ENCODE measurements at places on chromosomes 4 and X.

DNA sequence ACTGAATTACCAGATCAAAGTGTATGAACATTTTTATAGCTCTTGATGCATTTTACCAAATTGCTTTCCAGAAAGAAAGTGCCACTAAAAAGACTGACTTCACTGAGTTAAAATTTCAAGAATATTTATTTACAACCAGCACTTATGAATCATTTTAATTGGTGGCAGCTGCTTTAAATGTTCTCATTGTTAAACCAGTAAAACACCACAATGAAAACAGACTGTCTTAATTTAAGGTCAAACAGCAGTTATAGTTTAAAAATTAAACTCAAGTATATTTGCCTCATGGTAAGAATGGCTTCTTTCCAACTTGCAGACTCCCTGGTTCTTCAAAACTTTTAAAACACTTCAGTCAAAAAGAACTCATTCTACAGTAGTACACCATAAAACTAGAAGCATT, 36.9 kb downstream of the AMMECR1 start:
- DNase-seq: no peak

DNA sequence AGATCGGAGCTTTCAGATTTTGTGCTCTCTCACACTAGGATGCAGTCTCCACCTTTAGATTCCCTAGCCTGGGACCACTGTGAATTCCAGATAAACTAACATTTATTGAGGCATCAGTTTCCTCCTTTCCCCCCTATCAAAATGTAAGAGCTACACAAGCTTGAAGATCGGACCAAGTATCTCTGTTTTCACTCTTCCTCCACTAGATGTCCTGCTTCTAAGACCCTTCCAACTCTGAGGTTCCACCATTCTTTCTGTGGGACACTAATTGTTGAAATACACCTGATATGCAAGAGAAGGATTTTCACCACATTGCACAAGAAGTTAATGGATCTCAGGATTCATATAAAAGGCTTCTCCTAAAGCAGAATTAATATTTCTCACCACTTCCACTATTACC, 43.0 kb upstream of the PHOX2B start:
- no peak for DNase-seq

DNA sequence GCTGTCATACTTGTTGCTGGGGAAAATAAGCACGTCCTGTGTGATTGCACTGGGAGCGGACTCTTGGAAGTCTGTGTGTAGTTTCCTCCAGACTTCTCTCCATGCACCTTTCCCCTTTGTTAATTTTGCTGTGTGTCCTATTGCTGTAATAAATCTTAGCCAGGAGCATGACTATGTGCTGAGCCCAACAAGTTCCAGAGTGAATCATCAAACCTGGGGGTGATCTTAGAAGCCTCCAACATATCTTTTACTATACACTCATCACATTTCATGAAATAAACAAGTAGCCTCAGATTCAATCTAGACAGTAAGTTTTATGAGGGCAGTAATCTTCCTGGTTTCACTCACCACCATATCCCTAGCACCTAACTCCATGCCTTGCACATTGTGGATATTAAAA, 43.3 kb upstream of the FGF13 start:
- no peak for DNase-seq

GRCh38 chrX:151365579-151365978, 31.4 kb upstream of the VMA21 start:
- DNase-seq: no peak

DNA sequence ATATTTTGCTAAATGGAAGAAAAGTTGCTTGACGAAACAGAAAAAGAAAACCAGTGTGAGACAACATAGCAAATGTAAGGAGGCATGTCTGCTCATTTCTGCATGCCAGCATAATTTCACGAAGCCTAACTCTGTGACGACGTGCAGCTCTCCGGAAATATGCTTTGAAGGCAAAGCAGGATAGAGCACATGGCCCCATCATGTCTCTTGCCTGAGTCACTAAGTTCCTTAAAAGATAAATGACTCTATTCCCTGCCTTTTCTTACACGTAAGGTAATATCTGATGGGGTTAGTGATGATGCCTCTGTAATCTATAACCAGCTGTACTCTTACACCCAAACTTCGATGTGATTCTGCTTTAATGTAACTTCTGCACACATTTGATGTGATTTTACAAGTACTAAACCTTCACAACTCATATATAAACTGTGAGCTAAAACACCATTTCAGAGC, 64.5 kb downstream of the ANXA3 start:
- DNase-seq: no peak

DNA sequence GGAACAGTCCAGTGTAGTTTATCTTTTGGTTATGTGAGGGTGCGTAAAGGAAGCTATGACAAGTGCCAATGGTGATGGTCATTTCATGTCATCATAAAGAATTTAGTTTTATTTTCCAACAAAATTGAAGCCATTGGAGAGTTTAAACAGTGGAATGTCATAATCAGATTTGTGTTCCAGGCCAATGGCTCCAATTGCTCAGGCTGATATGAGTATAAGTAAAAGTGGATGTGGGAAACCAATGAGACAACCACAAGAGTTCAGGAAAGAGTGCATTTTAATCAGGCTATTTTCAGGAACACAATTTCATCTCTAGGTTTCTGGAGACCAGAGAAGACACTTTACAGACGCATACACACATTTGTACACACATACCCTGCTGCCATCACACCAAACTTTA, 20.7 kb downstream of the SPANXC start:
- no peak for DNase-seq

GRCh38 chr4:16582036-16582435, 316.4 kb downstream of the LDB2 start:
- DNase-seq: no peak

DNA sequence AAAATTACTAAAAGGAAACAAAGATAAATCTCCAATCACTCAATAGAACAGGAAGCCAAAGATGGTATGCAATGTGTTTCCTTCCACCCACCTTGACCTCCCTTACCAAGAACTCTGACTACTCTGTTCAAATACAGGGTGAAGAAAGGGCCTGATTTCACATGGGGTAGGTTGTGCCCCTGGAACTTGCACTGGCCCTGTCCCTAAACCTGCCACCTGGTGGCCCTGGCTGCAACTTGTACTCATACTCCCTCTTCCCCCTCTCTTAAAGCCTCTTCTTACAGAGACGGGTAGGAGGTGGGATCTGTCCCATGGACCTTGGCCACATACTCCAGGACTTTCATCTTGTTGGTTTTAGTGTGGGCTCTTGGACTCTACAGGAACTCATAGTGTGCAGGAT, 17.3 kb upstream of the TMEM185A start:
- DNase-seq: no peak

DNA sequence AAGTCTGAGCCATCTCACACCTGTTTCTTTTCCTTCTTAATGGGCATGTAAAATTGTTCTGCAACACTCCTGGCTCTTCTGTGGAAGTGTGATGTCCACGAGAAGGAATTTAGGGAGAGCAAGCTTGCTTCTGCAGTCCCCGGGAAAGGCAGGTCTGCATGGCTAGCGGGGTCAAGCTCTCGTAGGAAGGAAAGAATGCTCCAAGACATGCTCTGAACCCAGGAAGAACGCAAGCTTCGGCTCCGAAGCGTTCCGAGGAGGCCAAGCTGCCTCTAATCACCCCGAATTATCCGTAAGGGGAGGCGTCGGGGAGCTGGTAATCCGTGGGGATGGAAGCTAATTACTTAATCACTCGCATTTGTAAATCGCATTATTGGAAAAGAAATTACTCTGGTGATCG, 177.7 kb downstream of the CRLF2 start:
- DNase-seq: no peak

DNA sequence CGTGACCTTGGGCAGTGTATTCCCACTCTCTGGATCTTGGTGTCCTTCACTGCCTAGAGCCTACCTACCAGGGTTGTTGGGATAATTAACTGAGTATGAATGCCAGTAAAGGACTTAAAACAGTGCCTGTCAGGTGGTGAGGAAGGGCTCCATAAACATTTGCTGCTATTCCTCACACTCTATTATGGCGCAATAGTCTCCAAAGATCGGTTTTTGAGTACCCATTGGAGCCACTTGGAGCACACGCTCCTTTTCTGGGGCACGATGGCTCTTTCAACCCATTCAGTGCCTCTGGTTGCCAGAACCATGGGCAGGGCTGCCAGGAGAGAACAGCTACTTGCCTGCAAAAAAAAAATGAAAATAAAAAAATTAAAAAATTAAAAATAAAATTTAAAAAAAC, 296.6 kb upstream of the PPARGC1A start:
- DNase-seq: no peak

DNA sequence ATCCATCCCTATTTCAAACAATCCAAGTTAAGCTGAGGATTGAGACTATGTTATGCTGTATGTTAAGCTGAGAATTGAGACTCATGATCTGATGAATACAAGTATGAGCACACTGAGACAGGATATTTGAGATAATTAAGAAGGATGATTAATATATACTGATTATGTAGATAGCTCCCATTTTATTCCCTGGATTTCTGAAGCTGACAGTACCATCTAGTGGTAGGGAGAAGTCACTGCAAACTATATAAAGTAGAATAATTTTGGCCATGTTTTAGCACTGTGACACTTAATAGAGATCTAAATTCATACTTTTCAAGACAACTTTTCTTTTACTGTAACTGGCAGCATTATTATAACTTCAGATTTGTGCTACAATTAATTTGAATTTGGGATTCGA, 63.8 kb upstream of the HPRT1 start:
- peak; percentile 4 for DNase-seq

DNA sequence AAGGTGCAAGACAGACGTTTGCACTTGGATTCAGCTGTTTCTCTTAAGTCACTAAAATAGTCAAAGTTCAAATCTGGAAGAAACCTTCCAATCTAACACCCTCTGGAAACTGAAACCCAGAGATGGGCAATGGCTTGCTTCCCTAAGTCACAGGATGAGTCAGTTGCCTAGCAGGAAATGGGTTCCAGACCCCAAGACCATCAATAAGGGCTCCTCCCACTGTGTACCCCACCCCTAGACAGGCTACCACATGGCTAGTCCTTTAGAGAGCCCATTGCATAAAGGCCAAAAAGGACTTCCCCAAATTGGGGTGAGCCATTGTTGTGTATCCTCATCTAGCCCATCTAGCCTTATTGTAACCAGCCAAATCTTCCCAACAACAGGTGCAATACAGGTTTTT, 216.2 kb downstream of the HS6ST2 start:
- DNase-seq: no peak
